Fibroblast of lung (primary cell): ENCODE measurements at places on chromosomes 13 and 19.

DNA sequence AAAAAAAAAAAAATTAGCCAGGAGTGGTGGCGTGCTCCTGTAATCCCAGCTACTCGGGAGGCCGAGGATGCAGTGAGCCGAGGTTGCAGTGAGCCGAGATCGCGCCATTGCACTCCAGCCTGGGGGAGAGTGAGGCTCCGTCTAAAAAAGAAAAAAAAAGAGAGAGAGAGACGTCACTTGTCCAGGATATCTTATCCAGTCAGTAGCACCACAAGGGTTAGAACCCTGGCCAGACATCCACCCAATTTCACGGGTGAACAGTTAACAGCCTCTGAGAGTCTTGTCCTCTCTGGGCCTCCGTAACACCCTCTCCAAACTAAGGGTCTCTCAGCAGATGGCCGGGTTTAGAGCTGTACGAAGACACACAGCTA is 917 bp upstream of the CLPTM1 start:
- DNase-seq: no peak

GRCh38 chr13:49373716-49374115 is 70.1 kb downstream of the CAB39L start:
- no peak for DNase-seq

- DNase-seq: no peak
Observed at GRCh38 chr13:89812856-89813255, 1534.6 kb upstream of the MIR17HG start.

GRCh38 chr19:418761-419671 is 10.1 kb upstream of the C2CD4C start:
- no peak for DNase-seq

DNA sequence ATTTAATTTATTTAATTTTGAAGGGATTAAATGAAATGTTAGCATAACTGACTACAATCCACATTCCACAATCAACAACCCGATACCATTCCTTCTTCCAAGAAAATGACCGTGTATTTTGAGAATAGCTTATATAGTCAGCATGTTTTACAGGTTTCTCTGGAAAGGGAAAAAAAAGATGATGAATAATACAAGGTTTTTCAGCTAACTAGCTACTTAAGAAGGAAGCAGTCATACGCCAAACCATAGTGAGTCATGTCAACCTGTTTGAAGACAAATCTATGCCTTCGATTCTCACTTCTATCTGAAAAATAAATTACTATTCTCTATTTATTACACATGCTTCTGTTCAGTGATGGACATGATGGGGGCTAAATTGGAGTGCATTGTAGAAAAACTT is 258.6 kb downstream of the EFNB2 start:
- no peak for DNase-seq

DNA sequence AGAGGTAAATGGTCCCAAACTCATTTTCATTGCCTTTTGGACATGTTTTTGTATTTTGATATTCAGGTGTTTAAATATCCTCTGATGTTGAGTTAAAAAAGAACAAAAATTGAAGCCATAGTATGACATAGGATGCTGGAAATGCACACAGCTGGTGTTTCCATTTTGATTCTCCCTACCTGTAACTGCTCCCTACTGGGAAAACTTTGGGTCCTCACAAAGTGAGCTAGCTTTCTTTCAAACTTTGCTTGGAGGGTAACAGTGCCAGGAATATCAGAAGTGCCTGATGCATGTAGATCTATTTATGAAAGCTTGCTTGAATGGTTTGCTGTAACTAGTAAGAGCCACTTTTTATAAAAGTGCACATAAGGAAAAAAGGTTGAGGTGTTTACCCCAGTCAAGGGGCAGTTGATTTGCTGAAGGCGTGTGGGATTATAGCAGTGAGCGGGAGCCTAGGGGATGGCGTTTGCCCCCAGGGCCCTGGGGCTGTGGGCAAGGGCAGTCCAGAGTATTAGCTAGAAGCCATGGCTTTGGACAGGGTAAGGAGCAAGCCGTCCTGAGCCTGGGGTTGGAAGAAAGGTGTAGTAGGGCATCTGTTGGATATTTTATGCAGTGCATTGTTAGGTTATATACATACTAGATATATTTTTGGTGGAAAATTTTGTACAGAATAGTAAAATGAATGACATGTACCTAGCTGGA is 4.3 kb downstream of the RPS9 start:
- DNase-seq: no peak
